ENCODE measurements at places on chromosomes 5 and 9.

GRCh38 chr5:93099902-93100347, 481.1 kb downstream of the NR2F1-AS1 start:
- no peak for DNase-seq

DNA sequence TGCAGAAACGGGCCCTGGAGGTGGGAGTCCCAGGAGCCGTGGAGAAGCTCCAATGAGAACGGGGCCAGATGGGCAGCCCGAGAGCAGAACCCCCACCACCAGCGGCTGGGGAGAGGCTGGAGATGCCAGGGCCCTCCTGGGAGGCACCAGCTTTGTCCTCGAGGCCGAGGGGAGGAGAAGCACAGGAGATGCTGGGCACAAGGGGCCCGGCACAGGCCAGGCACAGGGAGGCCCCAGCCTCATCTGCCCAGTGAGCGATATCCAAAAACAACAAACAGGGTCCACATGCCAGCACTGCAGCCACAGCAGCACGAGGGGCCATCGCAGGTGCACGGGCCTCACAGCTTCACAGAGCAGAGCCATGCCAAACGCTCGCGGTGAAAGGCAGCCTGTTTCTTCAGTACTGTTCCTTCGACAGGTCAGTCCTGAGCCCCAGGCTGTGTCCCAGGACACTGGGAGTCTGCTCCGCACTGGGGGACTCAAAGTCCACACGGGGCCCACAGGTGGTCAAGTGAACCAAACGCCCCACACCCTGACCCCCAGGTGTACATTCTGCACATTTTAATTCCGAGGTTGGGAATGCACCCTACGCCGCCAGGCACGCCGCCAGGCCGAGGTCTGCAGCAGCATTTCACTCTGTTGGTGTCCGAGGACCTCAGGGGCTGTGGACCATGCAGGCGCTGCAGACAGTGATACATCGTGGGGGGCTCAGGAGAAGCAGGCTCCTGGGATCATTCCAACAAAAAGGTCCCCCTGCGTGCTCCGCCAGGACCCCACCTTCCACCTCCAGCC, 9.5 kb downstream of the LPCAT1 start:
- DNase-seq = no peak

- DNase-seq = no peak
Measured at GRCh38 chr9:79080536-79080935, 491.2 kb upstream of the TLE4 start.

GRCh38 chr5:92455011-92455410, 1071.9 kb upstream of the ARRDC3 start:
- DNase-seq = no peak

- no peak for DNase-seq
Measured at GRCh38 chr9:96382175-96382574, 1.3 kb downstream of the SLC35D2 start.

GRCh38 chr5:76641514-76642120, 18.4 kb upstream of the F2RL2 start:
- peak; percentile 69 for DNase-seq

DNA sequence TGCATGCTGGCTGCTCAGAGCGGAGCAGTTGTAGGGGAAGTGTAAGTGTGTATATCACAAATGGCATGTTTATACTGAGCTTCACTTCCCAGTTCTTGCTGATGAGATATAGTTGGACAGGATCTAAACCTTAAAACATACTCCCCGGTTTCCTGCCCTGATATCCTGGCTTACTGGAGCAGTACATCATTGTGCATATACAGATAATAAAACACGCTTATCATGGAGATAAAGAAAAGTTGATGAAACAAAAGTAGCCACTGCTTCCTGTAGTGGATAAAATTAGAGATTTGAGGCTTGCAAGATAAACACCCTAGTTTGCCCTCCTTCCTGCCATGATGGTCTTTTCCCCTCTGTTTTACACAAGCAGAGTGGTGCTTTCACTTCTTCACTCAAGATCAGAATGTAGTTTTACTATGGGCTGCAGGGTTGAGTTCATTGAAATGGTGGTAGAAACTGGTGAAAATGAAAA, 15.0 kb downstream of the NPR3 start:
- no peak for DNase-seq

- DNase-seq = peak; percentile 31
Measured at GRCh38 chr5:108727651-108728565, 19.8 kb upstream of the FER start.

DNA sequence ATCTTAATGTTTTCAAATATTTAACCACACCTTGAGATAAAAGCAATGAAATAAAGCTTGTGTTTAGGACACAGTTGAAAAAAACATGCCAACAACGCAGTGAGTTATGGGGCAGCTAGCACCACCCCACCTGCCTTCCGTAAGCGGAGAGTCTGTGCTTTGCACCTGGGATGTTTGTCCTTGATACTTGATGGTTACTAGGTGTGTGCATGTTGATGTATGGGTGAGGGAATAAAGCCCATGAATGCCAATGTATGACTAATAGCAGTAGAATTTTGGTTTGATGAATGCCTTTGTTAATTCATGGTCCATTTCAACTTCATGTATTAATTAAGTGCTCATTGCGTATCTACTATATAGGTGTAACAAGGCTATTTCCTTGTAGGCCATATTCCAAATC, 74.0 kb downstream of the PCSK5 start:
- DNase-seq = no peak

- no peak for DNase-seq
Measured at GRCh38 chr5:91074615-91075014, 308.5 kb downstream of the ARRDC3 start.

- DNase-seq = no peak
Measured at GRCh38 chr5:156523607-156524006, 196.6 kb downstream of the SGCD start.

GRCh38 chr5:143337946-143338345, 65.5 kb downstream of the NR3C1 start:
- no peak for DNase-seq

- DNase-seq = no peak
Measured at GRCh38 chr5:76662521-76662920, 39.3 kb upstream of the F2RL2 start.

DNA sequence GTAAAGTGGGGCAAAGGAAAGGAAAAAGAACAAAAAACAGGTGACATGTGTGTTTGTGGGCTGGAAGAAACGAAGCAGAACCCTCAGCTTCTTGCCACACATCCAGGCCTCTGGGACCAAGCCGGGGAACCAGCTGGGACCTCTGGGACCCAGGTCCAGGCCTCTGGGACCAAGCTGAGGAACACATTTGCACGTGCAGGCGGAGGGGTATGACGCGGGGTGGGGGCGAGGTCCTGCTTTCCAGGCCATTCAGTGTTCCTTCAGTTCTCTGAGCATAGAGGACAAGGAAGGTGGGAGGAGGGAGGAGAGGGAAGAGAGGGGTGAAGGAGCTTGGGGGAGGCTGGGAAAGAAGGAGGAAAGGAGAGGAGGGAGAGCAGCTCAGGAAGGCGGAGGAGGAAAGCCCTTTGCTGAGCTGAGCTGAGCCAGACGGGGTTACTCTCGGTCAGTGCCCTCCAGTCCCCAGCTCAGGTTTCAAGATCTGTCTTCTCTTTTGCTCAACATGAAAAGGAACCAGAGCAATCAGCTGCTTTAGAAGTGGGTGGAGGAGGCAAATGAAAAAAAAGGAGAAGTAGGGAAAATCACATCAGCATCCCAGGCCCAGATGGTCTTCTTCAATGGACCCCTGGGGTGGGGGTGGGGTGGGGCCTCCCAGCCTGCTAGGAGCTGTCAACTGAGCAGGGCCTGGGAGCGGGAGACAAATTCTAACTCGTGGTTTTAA, 59.1 kb downstream of the ABCA1 start:
- DNase-seq = no peak

DNA sequence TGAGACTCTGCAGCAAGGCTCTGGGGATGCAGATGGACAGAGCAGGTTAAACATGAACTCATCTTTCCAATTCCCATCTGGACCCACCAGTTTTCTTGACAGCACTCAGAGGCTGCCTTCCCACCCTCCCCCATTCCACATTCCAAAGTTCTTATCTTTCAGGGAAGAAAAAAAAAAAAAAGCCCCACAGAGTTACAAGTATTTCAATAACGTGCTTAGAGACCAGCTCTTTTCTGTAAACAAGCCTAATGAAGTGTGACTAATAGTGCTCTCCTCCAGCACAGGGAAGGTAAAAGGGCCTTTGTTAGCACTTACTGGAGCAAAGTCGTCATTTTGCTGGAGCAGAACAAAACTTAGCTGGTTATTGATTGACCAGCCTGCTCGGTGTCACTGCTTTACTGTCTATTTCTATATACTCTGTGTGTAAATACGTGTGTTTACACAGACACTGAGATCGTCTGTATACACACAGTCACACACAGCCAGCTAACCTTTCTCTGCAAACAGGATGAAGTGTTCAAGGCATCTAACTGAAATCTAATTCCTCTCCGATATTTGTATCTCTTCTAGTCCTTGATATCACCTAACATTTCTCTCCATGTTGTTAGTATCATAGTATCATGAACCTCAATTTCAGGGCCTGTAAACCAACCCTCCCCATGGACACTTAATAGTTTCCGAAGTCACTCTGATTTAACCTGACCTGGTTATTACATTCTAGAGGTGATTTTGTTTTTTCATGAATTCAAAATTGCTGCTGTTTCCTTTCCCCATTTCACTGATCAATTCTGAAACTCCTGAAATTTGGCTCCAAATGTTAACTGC, 84.9 kb downstream of the ZNF608 start:
- DNase-seq = no peak

DNA sequence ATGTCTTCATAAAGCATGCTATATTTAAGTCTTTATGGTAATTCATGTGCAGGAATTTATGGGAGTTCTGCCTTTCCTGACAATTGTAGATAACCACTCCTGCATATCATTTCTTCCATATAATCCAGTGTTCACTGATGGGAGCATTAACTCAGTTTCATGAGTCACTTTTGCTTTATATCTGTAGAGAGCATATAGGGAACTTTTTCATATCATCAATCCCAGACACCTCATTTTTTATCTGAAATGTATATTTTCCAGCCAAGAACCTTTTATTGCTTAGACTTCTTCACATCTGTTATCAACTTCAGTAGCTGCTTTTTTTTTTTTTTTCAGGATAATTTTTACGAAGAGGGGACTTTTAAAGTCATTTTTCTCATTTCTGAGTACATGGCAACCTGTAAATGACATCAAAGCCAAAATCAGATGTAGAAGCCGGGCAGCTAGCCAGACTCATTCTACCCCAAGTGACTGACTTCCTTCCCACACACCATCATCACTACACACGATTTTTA, 41.1 kb downstream of the NFX1 start:
- DNase-seq = no peak

- no peak for DNase-seq
Measured at GRCh38 chr9:89994988-89995613, 390.3 kb downstream of the GADD45G start.

GRCh38 chr5:41747301-41747700, 122.9 kb downstream of the OXCT1 start:
- DNase-seq = no peak

GRCh38 chr5:180330810-180331646, 22.1 kb downstream of the GFPT2 start:
- DNase-seq = no peak

GRCh38 chr9:137045294-137046087, 486 bp downstream of the NPDC1 start:
- no peak for DNase-seq

GRCh38 chr9:24245988-24246387, 299.7 kb downstream of the IZUMO3 start:
- no peak for DNase-seq

GRCh38 chr5:92163906-92164305, 780.8 kb upstream of the ARRDC3 start:
- DNase-seq = no peak

DNA sequence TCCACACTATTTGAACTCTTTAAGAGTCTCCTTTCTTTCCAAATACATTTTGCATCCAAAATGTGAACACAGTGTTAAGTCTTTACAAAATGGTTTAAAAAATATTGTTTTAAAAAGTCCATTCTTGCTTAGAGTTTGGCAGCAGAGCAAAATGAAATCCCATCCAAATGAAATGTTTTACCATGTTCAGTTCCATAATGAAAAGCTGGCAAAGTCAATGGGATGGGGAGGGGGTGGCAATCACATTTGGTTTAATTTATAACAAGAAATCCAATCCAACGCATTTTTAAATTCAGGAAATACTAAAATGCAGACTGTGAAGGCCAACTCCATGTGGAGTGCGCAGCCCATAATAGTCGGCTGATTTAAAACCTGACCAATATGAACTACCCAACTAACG, 39.4 kb downstream of the MRPL36 start:
- DNase-seq = no peak

GRCh38 chr9:94982211-94982610, 255.7 kb downstream of the AOPEP start:
- no peak for DNase-seq

- no peak for DNase-seq
Measured at GRCh38 chr5:111310711-111311620, 86.8 kb downstream of the CAMK4 start.

DNA sequence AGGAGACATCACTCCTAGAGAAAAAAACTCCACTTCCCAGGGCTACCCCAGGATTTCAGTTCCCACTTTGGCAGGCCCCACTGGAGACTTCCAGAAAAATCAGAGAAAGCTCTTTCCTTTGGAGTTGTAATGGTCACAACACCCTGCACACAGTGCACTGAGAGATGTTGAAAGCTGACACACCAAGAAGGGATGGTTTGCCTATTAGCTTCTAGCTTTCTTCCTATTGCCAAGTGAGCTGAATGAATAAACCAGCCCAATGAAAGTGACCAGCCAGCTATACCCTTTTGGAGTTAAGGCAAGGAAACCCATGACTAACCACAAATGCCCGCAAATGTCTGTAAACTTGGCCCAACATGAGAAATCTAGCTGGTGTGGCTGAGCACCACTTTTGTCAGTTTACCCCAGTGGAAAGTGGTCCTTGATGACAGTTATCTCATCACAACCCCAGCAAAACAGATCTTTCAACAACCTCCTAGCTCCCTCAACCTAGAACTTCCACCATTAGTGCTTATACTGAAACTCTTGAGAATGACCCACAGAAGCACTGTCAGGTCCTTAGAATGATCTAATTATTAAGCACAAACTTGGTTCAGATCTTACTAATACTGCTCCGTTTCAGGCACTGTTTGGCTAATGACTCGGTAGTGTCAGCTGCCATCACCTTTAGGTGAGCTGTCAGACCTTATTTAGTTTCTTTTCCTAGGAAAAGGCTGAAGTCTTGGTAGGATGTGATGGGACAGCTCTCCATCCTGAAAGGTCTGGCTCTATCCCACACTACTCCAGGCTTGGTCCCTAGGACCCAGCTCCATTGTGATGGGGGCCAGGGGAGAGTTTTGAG, 11.2 kb downstream of the IRF1 start:
- no peak for DNase-seq

- no peak for DNase-seq
Measured at GRCh38 chr5:1758574-1758973, 41.1 kb downstream of the MRPL36 start.

- no peak for DNase-seq
Measured at GRCh38 chr9:126490214-126490631, 123.5 kb upstream of the LMX1B start.

DNA sequence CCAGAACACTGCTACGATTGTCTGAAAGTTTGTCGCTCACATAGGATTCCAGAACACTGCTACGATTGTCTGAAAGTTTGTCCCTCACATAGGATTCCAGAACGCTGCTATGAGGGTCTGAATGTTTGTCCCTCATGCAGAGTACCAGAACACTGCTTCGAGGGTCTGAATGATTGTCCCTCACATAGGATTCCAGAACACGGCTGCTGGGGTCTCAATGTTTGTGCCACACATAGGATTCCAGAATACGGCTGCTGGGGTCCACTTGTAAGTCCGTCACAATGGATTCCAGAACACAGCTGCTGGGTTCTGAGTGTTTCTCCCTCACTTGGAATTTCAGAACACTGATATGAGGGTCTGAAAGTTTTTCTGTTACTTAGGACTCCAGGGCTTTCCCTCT, 203.3 kb downstream of the FOXD4L6 start:
- no peak for DNase-seq

GRCh38 chr5:124707520-124707919, 38.9 kb downstream of the ZNF608 start:
- no peak for DNase-seq

Data from stimulated activated CD4-positive, alpha-beta T cell treated with anti-CD3 and anti-CD28 coated beads, Interleukin-4, amount 100 ng/mL, for 24 hours (primary cell).